Muscle of back (tissue), 13 donors: ENCODE measurements at places on chromosomes 5 and 9. TPM values are rescaled to one million over a fixed set of nuclear protein-coding genes. Genes with fewer than 3 reads are reported as not detected.

DNA sequence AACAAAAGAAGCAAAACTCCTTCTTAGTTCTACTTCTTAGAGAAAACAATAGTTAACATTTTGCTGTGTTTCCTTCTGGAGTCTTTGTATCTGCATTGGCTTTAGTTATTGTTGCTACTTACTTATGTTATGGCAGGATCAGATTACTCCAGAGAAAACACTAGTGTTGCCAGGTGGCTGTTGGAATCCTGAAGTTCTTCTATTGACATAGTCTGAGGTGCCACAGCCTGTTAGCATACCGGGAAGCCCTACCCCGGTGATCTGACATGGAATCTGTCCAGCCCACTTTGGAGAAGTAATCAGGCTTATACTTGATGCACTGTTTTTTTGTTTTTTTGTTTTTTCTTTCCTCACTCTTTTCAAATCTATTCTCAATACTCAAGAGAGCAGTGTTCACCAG is 68.5 kb upstream of the CEP78 start:
- DNase-seq, result no peak

GRCh38 chr5:68196876-68197275 is 18.7 kb upstream of the PIK3R1 start:
- DNase-seq, result peak; percentile 24

DNA sequence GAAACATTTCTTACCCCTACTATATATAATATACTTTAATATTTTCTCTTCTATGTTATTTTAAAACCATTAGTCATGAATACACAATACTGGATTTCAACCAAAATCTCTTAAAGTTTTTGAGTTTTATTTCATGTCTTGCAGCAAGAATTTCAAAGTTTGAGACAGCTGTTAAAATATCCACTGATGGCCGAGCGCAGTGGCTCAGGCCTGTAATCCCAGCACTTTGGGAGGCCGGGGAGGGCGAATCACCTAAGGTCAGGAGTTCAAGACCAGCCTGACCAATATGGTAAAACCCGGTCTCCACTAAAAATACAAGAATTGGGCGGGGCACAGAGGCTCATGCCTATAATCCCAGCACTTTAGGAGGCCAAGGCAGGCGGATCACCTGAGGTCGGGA is 59.7 kb upstream of the DAPK1 start:
- no peak for DNase-seq

DNA sequence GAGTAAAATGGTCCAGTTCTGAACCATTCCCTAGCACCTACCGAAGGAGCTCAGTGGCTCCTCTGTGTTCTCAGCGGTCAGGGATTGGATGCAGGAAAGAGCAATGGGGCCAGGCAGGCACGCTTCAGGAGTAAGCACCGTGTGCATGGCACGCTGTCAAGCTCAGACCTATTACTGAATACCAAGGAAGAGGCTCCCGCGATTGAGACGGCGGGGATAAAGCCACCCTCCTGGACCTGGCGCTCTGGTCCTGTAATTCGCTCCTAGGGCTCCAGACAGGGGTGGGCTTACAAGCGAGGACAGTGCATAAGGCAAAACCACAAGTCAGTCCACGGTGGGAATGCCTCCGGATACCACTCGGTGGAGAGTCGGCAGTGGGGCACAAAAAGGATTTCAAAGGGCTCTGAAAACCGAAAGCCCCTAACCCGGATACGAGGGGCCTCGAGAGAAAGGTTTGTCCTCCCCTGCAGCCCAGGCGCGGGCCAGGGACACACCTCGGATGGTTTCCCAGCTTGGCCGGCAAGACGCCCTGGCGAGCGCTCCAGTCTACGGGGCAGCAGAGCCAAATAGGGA is 988 bp downstream of the OXCT1 start:
- peak; percentile 8 for DNase-seq

DNA sequence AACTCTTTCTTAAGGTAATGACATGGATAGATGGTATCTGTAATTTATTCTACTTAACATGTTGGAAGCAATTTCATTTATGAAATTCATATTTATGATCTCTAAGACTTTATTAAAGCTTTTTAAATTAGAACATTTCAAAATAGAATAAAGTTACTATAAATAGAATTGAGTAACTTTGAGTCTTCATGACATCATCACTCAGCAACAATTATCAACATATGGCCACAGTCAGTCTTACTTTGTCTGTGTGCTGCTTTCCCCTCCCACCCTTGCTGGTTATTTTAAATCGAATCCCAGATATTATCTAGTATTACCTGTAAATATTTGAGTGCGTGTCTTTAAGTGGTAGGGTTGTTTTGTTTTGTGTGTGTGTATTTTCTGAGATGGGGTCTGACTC is 65.2 kb downstream of the IPO11 start:
- no peak for DNase-seq

GRCh38 chr5:163459462-163459818 is 462 bp downstream of the NUDCD2 start:
- DNase-seq, result no peak

- DNase-seq, result peak; percentile 56
These were observed 50.2 kb downstream of the FXN start for GRCh38 chr9:69085569-69086283.

The IFNK gene
- polyA plus RNA-seq, result not detected

- DNase-seq, result peak; percentile 80
These were observed 10.4 kb downstream of the ANGPTL2 start for GRCh38 chr9:127112056-127112455.

GRCh38 chr5:62017092-62017491 is 288.9 kb upstream of the KIF2A start:
- DNase-seq, result peak; percentile 60

DNA sequence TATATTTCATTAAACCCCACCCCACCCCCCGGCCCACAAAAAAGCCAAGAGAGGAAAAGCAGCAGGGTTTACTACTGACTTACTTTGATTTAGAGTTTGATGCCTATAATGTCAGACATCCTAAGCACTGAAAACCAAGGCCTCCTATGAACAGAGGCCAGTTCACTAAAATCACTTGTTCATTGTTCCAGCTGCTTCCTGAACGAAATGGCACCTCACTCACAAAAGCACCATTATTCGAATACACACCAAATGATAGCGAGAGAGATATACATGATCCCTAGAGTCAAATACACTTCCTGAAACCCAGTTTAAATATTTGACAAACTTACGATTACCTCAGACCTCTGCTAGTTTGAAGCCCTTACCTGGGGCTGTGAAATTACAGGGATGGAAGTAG is 66.6 kb downstream of the LPAR1 start:
- DNase-seq, result no peak

- DNase-seq, result no peak
These were observed 148.2 kb downstream of the ARL15 start for GRCh38 chr5:54162184-54162583.

DNA sequence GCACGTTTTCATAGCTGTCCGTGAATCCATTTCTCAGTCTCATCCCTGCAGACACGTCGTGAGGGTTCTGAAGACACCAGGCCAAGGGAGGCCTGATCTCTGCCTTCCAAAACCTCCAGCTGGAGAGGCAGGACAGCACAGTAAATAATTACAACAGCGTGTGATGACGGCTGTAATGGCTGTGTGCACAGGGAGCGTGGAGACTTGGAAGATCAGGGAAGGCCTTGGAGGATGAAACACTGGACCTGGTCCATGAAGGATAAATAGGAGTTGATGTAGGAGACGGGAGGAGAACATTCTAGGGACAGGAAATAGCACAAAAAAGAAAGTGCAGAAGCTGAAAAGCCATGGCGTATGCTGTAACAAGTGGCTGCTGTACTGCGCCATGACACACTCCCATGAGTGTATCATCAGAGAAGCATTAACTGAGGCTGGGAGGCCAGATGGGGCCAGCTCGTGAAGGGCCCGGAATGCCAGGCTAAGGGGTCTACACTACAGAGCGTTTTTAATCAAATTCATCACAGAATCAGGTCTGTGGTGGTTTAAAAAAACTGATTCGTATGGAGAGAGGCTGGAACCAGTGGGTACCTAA is 97.2 kb downstream of the CRB2 start:
- peak; percentile 80 for DNase-seq

DNA sequence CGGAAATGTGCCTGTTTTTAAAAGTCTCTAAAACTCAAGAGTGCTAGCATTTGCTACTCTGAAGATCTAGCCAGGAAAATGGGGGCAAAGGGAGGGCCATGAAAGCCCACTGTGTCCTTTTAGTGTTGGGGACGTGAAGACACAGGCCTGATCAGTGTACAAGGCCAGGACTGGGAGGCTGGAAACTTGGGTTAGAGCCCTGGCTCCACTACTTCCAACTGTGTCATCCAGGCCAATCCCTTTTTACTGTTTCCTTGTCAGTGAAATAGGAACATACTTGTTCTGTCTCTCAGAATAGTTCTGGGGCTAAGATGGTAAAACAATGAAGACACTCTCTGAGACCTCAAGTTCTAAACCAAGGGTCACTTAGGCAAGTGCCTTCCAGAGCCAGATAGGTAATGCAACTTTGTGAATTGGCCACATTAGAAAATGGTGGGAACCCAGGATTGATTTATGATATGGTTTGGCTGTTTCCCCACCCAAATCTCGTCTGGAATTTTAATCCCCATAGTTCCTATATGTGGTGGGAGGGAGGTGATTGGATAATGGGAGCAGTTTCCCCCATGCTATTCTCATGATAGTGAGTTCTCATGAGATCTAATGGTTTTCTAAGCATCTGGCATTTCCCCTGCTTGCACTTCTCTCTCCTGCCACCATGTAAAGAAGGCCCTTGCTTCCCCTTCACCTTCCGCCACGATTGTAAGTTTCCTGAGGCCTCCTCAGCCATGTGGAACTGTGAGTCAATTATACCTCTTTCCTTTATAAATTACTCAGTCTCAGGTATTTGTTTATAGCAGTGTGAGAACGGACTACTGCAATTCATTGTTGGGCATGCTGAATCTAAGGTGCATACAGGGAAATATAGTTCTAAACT is 30.4 kb upstream of the B4GALT1 start:
- peak; percentile 77 for DNase-seq

The C5orf52 gene
- not detected for polyA plus RNA-seq

The TIMD4 gene
- polyA plus RNA-seq, result 1.5 TPM

The CSF2 gene
- not detected for polyA plus RNA-seq

DNA sequence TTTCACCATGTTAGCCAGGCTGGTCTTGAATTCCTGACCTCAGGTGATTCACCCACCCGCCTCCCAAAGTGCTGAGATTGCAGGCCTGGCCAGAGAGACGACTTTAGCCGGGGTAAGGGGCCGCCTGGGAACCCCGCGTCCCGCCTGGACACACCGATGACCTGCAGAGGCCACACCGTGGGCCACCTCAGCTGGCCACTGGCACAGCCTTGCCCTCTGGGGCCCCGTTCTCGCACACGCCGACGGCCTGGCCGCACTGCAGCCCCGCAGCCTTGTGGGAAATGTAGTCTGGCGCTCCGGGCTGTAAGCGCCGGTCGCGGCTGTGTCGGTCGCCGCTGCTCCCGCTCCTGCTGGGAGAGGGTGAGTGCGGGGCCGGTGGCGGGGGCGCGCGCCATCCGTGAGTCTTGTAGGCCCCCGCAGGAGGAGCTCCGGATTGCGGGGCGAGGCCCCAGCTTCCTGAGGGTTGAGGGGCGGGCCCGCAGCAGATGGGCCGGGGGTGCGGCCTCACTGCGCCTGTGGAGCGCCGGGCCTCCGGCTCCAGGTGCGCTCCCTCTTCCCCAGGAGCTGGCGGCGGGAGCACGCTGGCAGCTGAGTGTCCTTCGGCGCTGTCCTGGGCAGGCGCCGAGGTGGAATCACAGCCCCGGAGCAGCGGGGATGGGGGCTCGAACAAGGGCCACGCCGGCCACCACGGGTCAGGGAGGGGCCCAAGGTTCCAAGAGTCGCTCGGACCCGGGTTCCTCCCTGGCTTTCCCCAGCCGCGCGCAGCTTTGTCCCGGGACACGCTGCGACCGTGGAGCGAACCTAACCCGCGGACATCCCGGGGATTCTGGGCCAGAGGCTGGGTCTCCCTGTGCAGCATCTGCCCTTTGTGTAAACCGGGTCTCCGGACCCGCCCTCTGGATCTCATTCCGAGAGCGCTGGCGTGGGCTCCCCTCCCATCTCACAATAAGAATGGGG is at the start of gene ZFP2:
Gene ZFP2, plus strand, starts transcription at position 299 of the 957 bp plus-strand sequence. CDS start 35,401 bp downstream, outside the sequence.
- DNase-seq, result peak; percentile 66

GRCh38 chr9:113886466-113886865 is 10.4 kb downstream of the ZNF618 start:
- DNase-seq, result no peak

The SOWAHA gene
- 0.12 TPM for polyA plus RNA-seq

DNA sequence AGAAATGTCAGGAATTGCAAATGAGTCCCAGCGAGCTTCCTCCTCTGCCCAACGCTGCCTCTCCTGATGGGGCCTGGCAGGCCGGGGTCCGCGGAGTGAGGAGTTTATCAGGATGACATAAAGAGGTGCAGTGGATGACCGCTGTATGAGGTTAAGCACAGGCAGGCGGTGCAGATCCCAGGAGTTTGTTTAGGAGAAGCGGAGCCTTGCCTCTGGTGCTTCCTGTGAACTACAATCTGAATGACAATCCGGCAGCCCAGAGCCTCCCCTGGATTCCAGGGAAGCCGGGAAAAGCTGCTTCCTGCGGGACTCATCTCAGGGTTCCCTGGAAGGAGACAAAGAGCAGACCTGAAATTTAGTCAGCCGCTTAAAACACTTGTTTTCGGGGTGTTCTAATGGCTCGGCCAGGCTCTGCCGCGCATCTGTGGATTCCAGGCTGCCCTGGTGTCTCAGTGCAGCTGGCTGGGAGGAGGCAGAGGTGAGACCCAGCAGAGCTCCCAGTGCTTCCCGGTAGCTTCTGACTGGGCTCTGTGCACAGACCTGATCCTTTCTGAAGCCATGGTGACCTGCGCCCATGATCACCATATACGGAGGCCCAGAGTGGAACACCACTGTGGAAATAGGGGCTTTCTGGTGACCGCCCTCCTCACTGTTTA is 69.8 kb upstream of the IRX4 start:
- no peak for DNase-seq

The RNF44 gene
- 30.3 TPM for polyA plus RNA-seq

GRCh38 chr5:128674837-128675446 is 136.9 kb upstream of the FBN2 start:
- peak; percentile 21 for DNase-seq

DNA sequence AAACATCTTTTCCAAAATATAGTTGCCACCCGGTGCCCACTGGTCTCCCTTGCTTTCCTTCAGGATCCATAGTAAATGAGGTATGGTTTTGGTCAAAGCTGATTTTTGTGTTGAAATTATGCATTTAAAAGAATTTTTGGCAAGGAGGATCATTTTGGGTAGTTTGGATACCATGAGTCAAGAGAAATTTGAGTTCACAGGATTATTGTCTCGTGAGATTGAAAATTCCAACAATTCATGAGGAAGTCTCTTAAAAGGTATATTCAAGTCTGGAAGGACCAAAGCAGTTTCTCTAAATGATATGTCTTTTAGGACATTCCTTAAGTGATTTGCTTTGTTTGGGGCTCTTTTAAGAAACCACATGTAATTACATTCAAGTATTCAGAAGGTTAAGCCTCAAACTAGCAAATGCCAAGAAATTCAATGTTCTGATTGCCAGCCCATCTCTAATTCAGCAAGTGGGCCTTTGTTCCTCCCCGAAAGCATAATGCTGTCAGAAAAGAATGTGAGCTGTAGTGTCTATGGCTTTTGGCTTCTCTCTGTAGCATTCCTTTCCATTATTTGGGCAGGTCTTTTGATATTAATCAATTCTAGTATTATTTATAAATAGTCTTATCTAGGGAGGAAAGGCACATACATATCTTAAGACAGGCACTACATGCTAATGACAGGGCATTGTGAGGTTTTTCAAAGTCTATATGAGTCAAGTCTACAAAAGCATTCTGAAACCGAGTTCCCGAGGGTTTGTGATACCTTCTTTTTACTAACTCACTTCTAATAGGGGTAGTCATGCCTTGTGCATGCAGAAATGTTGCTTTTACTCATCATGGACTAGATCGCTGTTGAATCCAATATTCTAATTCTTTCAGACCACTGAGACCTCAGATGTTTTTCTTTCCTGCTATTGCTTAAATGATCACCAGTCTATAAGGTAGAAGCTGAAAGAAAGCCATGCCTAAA is 453.9 kb downstream of the ENC1 start:
- DNase-seq, result no peak
